ENCODE measurements at places on chromosomes 11 and 22.

- DNase-seq, result no peak
Measured at GRCh38 chr22:40189997-40190396, 12.3 kb downstream of the TNRC6B start.

DNA sequence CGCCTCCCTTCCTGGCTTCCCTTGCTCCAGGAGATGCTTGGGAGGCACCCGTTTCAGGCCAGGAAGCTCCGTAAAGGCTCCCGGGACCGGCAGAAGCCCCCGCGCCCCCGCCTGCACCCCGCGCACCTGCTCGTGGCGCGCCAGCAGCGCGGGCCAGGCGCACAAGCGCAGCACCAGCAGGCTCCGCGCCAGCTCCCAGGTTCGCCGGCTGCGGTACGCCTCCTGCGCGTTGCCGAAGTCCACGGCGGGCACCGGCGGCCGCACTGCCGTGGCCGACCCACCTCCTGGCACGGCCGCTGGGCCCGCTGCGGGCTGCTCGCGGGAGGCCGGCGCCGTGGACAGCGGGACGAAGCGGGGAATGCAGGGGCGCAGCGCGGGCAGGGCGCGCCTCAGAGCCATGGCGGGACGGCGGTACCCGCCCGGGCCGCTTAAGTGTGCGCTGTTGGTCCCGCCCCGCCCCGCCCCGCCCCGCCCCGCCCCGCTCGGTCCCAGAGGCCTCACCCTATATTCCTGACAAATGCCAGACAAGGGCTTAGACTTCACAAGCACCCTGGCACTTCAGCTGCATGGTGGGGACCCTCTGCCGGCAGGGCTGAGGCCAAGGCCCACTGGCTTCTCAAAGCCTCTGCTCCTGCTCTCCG lies at the start of gene PRODH:
Gene PRODH, minus strand, starts transcription at position 405 of the 641 bp plus-strand sequence. Its CDS starts 6 bp downstream, at position 399.
- no peak for DNase-seq

- DNase-seq, result no peak
Measured at GRCh38 chr11:133922078-133922870, 34.5 kb downstream of the IGSF9B start.

DNA sequence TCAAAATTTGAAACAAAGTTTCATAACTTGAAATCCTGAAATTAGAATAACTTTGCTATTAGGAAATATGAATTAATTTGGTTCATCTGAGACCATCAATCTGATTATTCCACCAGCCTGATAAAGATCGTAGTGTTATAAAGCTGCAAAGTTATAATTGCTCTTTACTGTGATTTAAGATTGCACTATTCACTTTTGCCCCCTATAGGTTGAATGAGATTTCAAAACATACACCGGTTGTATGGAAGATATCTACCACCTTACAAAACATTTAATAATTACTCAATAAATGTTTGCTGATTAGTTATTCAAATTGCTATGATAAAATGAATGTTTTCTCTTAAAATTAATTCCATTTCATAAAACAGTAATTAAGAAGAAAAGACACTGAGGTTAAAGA lies 26.1 kb downstream of the APIP start:
- DNase-seq, result no peak

DNA sequence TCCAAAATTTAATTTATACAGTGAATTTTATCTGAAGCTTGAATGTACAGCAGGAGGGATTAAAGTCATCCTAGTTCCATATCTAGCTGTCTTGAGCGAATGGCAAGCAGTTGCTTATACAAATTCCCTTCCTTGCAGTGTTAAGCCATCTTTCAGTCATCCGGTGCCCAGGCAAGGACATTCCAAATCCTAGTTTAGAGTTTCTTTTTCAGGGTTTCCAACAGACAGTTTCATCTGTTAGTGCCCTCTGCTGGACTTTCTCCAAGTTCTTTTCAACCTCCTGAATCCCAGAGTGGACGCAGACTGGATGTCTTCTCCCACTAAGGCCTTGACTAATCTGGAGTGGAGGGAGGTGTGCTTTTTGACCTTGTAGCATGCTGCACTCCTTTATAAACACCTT lies 45.4 kb downstream of the GRAMD1B start:
- no peak for DNase-seq

DNA sequence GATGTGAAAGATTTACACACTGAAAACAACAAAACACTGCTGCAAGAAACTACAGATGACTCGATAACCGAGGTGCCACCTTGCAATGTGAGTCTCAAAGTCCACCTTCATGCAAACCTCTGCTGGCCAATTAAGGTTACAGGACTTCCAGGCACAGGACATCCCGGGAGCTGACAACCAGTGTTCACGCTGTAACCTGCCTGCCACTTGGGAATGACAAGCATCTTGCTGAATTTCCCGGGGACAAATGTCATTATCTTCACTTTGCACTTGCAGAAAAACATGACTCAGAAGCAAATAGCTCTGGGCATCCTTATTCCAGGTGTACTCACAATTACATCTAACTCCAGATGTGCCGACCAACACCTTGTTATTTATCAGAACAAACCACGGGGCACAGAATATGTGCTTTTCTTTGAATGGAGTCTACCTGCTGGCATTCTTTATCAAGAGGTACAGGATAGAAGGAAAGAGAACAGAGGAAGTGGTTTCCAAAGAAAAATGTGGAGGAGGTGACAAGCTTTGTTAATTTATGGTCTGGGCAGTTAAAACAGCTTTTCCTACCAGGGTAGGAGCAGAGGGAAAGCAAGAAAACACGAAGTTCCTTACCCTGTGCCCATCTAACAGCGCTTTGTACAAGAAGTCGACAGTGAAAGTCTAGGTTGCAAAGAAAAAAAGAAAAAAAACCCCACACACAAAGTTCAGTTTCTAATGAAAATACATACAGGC lies 72.3 kb downstream of the SHANK2 start:
- no peak for DNase-seq
